ENCODE measurements at places on chromosomes 13 and 19.
A peak's percentile ranks its signal among the peaks of the same experiment; 100 is the strongest.

DNA sequence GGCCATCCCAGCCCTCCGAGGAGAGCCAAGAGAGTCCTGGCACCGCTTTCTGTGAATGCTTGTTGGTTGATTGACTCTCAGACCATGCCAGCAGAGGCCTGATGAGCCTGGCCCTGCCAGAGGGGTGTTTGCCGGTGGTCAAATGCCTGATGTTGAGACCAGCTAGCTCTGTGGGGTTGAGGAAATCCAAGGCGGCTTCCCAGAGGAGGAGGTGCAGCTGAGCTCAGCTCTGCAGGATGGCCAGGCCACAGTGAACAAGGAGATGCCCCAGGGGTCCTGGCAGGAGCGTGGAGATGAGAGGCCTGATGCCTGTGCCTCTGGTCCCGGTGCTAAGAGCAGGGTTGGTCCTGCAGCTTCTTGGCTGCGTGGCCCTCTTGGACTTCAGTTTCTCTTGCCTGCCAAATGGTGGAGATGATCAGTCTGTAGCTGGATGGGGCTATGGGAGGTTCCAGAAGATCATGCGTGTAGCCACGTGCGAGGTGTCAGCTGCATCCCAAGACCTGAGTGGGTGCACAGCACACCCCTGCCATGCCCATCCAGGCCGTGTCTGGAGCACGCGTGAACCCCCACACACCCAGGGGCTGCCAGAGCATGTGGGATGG is 16.8 kb downstream of the NFIC start:
- no peak for DNase-seq

DNA sequence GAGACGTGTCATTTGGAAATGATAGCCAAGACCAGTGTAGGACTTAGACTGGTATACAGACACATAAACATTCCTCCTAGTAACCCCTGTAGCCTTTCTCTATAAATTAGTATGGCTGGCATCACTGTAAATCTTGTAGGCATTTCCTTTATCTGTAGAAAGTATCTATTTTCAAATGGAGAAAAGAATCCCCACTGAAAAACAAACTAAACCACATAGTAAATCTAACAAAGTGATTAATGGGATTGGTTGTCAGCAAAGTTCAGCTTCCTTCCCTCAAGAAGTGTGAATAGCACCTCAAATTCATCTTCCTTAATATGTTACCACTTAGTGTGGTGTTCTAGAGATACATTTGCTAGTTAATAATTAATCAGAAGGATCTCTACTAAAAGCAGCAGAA is 119.4 kb upstream of the NBEA start:
- no peak for DNase-seq

GRCh38 chr19:56372281-56372680 is 21.1 kb downstream of the ZNF582 start:
- DNase-seq = no peak

GRCh38 chr19:40995355-40995754 is 4.3 kb downstream of the CYP2B6 start:
- no peak for DNase-seq

GRCh38 chr13:106471957-106472543 is 63.4 kb downstream of the EFNB2 start:
- DNase-seq = peak; percentile 78

DNA sequence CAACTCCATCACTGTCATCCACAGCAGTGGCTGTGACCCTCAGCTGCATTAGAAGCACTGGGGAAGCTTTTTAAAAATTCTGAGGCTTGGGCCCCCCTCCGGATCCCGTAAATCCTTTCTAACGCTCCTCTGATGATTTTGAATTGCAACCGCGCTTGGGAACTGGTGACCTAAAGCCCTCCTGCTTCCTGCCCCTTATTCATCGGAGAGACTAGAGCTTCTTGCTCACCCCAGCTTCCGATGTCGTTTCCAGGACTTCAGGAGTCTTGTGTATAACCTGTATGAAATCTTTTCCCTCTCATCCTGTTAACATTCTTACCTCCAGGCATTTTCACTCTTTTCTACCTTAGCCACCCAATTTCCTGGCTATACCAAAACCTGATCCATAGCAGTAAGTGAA is 14.8 kb downstream of the ZAR1L start:
- DNase-seq = no peak

GRCh38 chr19:35514282-35514809 is 897 bp upstream of the DMKN start:
- no peak for DNase-seq

DNA sequence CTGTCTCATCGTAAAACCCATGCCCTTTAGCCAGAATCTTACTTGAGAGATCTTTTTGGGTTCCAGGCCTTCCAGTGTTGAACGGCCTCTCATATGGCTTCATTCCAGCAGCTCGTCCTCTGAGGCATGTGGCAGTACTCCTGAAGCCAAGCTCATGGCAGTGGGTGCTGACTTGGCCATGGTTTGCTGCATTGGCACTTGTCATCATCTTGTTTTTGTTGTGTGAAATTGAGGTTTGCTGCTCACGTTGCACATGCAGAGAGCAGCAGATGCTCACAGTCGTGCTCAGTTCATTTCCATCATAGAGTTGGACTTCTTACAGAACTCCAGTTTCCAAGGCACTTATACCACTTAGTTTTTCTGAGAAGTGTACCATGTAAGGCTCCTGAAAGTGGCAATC is 14.9 kb downstream of the TEX29 start:
- DNase-seq = no peak
